ENCODE measurements at places on chromosomes 5 and 9. TPM values are rescaled to one million over a fixed set of nuclear protein-coding genes. Genes with fewer than 3 reads are reported as not detected.
A peak's percentile ranks its signal among the peaks of the same experiment; 100 is the strongest.

Gene TOPORS
- total RNA-seq, result 27.8 TPM

GRCh38 chr5:173823721-173824567, 64.2 kb upstream of the CPEB4 start:
- DNase-seq, result peak; percentile 85

Gene STK32A
- under 0.01 TPM for total RNA-seq

Gene EPB41L4B
- 0.54 TPM for total RNA-seq

Gene PCDHGB7
- total RNA-seq, result 5.8 TPM

Gene MXD3
- 5.6 TPM for total RNA-seq

DNA sequence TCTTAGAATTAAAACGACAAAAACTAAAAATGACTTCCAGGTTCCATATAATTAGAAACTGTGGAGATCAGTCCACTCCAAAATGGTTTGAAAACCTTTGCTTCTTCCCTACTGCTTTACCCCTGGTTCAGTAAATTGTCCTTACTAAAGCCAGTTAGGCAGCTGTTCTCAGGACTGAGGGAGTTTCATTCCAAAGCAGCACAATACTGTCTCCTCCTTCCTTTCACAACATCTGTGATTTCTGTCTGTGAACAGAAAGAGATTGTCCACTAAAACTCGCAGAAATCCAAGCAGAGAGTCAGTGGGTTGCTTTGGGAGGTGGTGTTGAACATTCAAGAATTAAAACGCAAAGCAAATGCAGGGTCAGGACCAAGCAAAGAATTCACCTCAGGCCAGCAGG, 740.8 kb upstream of the ZNF608 start:
- peak; percentile 1 for DNase-seq

DNA sequence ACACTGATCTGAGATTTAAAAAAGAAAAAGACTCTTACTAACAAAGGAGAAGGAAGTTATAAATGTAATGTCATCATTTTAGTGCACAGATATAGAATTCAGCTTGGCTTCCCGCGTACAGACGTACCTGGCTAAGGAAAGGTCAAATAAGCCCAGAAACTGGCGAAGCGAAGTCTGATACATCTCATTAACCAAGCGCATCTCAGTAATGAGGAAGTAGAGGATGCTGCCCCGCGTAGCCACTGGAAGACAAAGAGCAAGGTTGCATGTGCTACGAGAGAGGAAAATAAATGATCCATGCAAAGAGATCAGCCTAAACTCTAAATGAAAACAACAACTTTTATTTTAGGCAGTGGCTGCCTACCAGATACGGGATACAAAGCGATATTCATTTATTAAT, 208.8 kb downstream of the DNAH5 start:
- no peak for DNase-seq

- DNase-seq, result peak; percentile 86
These were observed 11.4 kb downstream of the MTAP start for GRCh38 chr9:21813575-21814473.

Gene GPR150
- under 0.01 TPM for total RNA-seq

Gene PCSK5
- total RNA-seq, result 2.8 TPM

DNA sequence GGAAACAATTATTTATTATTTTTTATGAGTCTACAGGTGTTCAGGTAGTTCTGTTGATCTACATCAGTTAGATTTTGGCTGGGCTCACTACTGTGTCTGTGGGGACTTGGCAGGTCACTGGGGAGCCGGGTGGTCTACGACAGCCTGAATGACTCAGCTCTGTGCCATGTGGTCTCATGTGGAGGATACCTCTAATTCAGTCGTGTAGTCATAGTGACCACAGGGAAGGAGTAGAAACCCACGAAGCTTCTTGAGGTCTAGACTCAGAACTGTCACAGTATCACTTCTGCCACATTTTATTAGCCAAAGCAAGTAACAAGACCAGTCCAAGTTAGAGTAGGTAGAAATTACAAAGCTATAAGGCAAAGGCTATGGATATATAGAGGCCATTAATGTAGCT, 64.7 kb upstream of the GRAMD2B start:
- peak; percentile 49 for DNase-seq

Gene PSMB7
- 369 TPM for total RNA-seq

Gene ARRDC1
- total RNA-seq, result 7.8 TPM

- no peak for DNase-seq
These were observed 53.0 kb downstream of the ACTBL2 start for GRCh38 chr5:57429513-57430120.

GRCh38 chr9:123401879-123402513, 46.0 kb downstream of the CRB2 start:
- DNase-seq, result peak; percentile 57

Gene KCNIP1
- not detected for total RNA-seq

Gene MYMK
- not detected for total RNA-seq

GRCh38 chr9:2319421-2319820, 302.2 kb upstream of the VLDLR start:
- peak; percentile 37 for DNase-seq

Gene OCLN
- total RNA-seq, result 0.83 TPM

GRCh38 chr5:153399595-153399994, 90.9 kb upstream of the GRIA1 start:
- no peak for DNase-seq

Gene LOX
- 277 TPM for total RNA-seq

DNA sequence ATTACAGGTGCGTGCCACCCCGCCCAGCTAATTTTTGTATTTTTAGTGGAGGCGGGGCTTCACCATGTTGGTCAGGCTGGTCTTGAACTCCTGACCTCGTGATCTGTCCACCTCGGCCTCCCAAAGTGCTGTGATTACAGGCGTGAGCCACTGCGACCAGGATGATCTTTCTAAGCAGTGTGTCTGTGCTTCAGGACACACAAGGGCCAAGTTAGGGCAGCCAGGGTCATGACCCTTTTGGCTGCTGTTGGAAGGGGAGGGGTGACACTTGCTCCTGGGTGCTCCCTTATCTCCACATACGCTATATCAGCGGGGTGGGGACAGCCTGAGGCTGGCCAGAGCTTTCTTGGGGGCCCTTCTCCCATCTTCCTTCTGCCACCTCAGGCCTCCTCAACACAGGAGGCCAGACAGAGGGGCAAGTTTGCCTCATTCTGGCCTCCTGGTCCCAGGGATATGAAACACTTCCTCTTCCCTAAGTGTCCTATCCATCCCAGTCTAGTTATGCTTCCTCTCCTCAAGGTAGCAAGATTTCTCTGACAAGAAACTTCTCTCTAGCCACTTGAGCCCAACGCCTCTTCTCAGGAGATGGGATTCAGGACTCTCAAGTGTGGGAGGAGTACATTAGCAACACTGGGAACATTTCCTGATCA, 1.9 kb upstream of the ZNF79 start:
- no peak for DNase-seq

- peak; percentile 93 for DNase-seq
These were observed 15.9 kb downstream of the ENG start for GRCh38 chr9:127838375-127839078.

Gene COL27A1
- 2.2 TPM for total RNA-seq

- DNase-seq, result no peak
These were observed 44.6 kb downstream of the PIP5K1B start for GRCh38 chr9:68749579-68750159.

Gene SOWAHA
- not detected for total RNA-seq

GRCh38 chr5:98428806-98429205, 344.7 kb upstream of the RGMB start:
- DNase-seq, result peak; percentile 54

GRCh38 chr9:93097511-93098201, 1.6 kb downstream of the CARD19 start:
- peak; percentile 12 for DNase-seq

- DNase-seq, result no peak
These were observed 57.3 kb downstream of the CTSL start for GRCh38 chr9:87783180-87783579.

DNA sequence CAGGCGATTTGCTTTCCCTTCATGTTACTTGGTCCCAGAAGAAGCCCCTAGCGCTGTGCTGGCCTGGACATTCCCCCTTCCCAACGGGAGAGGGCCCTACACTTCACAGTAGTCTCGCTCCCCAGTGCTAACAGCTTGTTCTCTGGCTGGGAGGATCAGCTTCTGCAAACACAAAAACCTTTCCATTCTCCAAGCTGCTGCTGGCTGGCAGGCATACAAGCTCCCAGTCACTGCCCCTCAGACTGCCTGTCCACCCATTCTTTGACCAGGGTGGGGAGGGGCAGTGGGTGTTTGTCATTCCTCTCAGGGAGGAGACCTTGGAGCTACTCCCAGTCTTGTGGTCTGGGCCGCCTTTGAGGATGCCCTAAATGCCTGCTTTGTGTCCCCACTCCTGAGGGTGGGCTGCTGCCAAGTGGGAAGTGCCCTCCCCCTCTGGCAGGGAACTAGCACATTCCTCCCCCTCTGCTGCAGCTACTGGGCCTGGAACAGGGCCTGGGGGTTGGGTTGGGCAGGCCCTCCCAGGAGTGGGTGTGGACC, 20.8 kb downstream of the ENHO start:
- peak; percentile 27 for DNase-seq

DNA sequence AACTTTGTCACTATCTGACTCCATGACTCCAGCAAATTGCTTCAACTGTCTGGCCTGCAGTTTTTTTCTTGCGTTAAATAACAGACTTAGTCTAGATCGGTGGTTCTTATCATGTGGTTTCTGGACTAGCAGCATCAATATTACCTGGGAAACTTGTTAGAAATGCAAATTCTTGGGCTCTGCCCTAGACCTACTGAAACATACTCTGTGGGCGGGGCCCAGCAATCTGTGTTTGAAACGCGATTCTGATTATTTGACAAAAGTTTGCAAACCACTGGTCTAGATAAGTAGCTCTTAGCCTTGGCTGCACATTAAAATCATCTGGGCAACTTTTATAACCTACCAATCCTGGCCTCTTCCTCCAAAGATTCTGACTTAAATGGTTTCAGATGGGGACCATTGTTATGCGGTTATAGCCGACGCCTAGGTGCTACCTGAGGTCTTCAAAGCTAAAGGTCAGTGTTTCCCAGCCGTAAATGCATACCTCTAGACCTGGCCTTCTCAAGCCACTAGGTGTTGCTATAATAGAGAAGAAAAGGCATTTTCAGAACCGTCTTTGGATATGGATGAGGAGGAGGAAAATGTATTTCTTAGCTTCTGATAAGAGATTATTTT, 74.0 kb downstream of the C9orf85 start:
- DNase-seq, result no peak

DNA sequence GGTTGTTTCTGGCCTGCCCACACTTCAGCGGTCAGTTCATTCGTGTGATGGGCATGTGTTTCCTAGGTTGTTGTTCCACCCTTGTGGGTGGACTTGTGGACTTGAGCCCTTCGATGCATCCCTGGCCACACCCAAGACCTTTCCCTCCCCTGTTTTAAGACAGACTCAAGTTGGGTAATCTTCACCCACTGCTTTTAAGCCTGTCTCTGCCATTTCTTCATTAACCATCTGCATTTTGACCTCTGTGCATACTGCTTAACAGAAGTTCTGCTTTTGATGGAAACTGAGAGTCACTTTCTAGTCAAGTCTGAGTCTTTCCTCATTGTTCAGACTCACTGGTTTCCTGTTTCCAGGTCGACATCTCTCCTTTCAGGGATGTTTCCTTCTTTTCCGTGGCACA, 233.7 kb downstream of the ARHGEF28 start:
- no peak for DNase-seq

Gene SPINK6
- total RNA-seq, result not detected

GRCh38 chr5:121668635-121669034, 183.0 kb upstream of the FTMT start:
- no peak for DNase-seq

DNA sequence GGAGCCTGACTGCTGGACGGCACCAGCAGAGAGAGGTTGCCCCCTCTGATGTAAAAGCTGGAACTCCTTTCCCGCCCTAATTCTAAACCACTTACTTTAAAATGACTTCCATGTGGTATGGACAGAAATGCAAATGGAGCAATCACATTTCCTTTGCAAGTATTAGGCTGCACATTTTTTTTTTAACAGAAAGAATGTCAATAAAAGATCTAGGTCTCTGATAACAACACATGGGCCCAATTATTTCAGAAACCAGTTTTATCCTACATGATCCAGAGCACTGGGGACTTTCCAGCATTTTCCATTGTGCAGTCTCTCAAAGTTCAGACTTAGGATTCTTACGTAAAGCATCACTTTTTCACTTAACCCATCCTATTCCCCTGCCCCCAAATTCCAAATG, 203.7 kb downstream of the NXNL2 start:
- peak; percentile 71 for DNase-seq

GRCh38 chr9:80156756-80157472, 585.1 kb downstream of the TLE4 start:
- DNase-seq, result peak; percentile 15

DNA sequence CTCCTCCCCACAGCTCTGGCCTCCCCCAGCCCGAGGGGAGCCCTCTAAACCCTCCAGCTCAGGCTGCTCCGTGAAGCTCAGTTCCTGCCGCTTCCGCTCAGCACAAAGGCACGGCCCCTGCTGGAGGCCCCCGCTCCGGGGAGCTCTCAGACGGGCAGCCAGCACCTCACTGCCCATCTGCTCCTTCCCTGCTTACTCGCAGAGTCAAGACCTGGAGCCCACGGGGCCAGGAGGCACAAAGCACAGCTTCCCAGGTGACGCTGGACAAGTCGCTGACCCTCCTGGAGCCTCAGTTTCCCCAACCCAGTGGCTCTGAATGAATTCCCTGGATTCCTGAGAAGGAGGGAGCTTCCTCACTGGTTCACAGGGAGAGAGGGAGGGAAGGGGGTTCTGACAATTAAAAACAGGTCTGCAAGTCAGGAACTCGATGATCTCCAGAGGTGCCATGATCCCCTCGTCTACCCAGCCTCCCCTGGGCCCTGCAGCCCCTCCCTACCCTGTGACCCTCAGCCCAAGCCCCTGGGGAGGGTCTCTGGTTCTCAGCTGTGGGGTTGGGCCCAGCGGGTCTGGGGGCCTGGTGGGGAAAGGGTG, 36.2 kb downstream of the VAV2 start:
- DNase-seq, result peak; percentile 47

DNA sequence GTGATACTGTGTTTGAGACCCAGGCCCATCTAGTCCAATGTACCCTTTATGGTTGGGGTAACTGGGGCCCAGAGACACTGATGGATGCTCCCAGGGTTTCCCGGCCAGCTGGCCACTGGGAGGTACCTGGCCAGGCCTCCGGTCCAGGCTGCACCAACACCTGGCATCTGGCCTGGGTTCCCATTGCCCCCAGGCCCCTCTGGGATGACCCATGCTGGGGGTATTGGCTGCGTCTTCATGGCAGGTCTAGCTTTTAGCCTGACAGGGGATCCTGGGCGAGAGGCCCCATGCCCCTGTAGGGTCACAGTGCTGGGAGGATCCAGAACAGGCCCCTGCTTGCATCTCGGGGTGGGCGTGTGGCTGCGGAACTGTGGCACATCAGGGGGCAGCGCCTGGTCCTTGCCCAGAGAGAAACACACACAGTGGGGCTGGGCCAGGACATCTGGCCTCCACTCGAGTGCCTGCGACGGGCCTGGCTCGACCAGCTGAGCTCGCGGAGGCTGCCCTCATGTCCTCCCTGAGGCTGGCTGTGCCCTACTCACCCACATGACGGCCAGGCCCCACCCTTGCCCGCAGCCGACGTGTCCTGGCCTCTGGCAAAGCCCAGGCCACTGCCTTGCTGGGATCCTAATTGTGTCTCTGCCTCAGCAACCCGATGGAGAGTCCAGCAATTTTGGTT, 21.5 kb upstream of the COL5A1 start:
- no peak for DNase-seq

DNA sequence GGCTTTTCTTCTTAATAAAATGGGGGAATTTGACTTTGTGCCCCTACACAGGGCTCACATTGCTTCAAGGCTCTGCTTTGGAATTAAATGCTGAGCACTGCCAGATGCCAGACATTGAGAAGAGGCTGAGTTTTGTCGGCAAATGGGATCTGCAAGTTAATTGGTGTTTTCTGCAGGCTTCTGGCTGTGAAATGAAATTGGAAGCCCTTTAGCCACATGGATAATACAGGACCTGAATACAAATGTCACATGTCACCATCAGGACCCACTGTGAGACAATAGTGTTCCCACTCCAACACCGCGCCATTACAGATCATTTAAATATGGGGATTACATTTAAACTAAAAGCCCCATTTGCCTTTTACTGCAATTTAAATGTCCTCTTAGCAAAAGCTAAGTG, 164.4 kb downstream of the ZSWIM6 start:
- DNase-seq, result no peak
